ENCODE measurements at places on chromosomes 1 and 21. TPM values are rescaled to one million over a fixed set of nuclear protein-coding genes. Genes with fewer than 3 reads are reported as not detected.

FAM131C gene
- total RNA-seq = not detected

CLEC20A gene
- total RNA-seq = 0.48 TPM

FCRLB gene
- total RNA-seq = 3.6 TPM

FMO5 gene
- total RNA-seq = 9.5 TPM

C4BPA gene
- total RNA-seq = 0.95 TPM

CLDN19 gene
- total RNA-seq = 0.69 TPM

ZNF695 gene
- 2.7 TPM for total RNA-seq

HYI gene
- 27.8 TPM for total RNA-seq

ATXN7L2 gene
- 2.0 TPM for total RNA-seq

KCNAB2 gene
- total RNA-seq = 3.8 TPM

MYOG gene
- total RNA-seq = 12.7 TPM

C8A gene
- total RNA-seq = not detected

PADI3 gene
- total RNA-seq = 6.9 TPM

DISP3 gene
- 0.16 TPM for total RNA-seq

CNIH3 gene
- 5.8 TPM for total RNA-seq

HTR6 gene
- not detected for total RNA-seq

CENPL gene
- 26.3 TPM for total RNA-seq

XCL1 gene
- total RNA-seq = not detected

Data from urinary bladder (tissue), 4 donors.